ENCODE measurements at places on chromosomes 12 and 14.

DNA sequence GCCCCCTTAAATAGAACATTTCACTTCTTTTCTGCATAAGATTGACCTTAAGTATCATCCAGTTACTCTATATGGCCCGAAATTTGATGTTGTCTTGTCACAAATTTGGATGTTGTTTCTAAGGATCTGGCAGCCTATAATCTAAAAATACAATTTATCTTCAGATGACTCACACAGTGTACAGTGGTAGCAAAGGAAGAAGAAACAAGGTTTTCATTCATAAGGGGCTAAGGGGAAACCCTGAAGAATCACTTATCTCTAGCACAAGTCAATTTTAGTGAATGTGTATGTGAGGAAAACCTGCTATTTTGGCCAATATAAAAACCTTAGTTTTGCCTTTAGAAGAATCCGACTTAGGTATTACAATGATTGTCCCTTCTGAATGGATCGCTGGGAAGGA lies 606.3 kb upstream of the LRFN5 start:
- DNase-seq = no peak

- peak; percentile 23 for DNase-seq
These were observed 33.6 kb upstream of the CRY1 start for GRCh38 chr12:107126796-107127481.

GRCh38 chr14:30906752-30907658 lies 32.6 kb downstream of the COCH start:
- no peak for DNase-seq

DNA sequence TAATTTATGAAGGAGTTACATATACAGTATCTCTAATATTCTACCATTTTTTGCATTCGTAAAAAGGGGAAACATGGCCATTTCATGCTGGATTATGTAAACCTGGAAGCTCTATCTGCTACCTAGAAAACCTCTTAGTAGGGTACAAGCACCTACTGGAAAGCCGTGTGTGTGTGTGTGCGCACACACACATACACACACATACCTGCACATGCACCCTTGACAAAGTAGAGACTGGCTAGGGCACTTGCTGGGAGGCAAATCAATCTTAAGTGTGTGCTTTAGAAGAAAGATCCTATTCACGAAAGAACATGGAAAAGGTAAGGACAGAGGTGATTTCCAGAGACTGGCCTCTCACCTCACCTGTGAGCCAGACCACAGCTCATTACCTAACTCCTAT lies 190.8 kb downstream of the SLC5A8 start:
- DNase-seq = no peak

- DNase-seq = no peak
These were observed 447.1 kb upstream of the SEL1L start for GRCh38 chr14:81980601-81981306.

DNA sequence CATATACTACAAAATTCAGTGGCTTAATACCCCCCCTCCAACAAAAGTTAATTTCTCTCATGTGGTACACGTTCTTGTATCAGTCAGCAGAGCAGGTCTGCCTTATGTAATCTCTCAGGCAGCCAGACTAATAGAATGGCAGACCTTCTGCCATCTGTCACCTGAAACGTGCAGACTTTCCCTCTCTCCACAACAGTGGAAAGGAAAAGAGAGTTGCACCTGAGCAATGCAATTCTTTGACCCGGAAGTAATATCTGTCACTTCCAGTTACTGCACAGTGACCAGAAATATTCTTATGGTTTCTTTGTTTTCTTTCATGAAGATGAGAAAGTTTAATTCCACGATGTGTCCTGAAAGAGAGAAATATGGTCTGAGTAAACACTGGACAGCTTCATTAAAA lies 14.4 kb downstream of the KERA start:
- DNase-seq = no peak

- DNase-seq = peak; percentile 70
These were observed 236.7 kb downstream of the BCL11B start for GRCh38 chr14:99035268-99035667.

GRCh38 chr14:99819514-99819913 lies 26.3 kb downstream of the EML1 start:
- no peak for DNase-seq

DNA sequence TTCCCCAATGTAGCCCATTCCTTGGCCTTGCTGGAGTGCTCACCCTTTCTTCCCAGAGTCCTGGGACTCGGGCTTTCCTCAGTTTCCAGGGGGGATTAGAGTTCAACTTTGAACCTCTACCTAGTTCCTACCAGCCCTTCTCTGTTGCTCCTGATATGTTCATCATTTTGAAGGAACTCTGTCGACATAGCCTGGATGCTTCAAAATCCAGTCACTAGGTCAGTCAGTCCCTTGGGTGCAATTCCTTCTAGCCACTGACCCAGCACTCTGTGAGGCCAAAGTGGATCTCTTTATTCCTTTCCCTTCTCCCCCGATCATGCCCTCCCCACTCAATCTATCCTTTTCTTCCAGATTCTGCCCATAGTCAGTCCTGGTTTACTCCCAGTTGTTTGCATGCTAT lies 72.3 kb upstream of the TMCC3 start:
- DNase-seq = no peak

DNA sequence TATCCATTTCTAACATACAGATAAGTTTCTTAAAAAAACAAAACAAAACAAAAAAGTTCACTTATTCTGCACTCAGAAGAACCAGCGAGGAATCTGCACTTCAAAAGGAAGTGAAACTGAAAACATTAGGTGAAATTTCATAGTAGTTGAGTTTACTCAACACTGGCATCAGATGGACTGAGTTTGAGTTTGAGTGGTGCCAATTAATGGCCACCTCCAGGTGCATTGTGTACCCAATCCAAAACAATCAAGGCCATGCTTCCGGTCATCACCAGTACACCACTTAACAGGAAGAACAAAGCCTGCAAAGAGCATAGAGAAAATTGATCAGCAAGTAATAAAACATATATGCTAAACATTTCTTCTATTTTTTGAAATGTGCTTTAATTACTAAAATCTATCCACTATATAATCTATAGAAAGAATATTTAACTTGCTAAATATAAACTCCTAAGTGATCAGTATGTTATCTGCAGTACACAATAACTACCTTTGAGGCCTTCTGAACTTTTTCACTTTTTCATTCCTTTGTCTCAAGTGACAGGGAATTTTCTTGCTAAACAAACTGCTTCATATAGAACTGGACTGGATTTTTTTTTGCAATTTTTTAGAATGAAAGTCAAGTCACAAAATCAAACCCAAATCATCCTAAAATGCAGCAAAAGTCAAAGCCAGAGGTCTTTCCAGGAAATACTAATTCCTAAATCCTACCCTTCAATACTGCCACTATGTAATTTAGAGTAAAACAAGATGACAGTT lies 11.5 kb downstream of the SLC38A2 start:
- no peak for DNase-seq

GRCh38 chr12:57765698-57766463 lies 997 bp downstream of the CYP27B1 start:
- DNase-seq = no peak

DNA sequence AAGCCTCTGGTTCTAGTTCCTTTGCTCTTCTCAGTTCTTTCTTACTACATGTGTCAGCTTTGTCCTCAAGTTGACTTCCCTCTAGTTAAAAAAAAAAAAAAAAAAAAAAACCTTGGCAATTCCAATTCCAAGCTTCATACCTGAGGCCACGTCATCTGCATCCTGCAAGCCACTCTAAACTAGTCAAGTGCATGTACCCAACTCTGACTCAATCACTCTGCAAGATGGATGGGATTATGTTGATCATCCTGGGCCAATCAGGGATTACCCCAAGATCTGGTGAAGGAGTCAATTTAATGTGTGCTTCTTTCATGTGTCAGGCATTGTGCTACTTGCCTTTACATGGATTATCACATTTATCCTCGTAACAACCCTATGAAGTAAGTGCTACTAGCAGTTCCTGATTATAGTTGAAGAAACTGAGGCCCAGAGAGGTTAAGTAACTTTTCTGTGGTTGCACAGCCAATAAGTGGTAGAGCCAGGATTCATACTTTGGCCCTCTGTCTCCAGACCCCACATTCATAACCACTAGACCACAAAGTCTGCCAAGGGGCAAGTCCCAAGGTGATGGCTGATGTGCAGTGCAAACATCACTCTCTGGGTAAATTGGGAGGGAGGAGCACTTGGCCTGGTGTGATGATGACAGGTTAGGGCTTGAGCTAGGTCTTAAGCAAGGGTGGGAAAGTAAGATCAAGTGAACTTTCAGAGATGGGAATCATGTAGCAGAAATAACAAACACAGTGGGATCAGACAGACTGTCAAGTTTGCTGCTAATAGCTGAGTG lies 17.3 kb upstream of the CCND2 start:
- no peak for DNase-seq

DNA sequence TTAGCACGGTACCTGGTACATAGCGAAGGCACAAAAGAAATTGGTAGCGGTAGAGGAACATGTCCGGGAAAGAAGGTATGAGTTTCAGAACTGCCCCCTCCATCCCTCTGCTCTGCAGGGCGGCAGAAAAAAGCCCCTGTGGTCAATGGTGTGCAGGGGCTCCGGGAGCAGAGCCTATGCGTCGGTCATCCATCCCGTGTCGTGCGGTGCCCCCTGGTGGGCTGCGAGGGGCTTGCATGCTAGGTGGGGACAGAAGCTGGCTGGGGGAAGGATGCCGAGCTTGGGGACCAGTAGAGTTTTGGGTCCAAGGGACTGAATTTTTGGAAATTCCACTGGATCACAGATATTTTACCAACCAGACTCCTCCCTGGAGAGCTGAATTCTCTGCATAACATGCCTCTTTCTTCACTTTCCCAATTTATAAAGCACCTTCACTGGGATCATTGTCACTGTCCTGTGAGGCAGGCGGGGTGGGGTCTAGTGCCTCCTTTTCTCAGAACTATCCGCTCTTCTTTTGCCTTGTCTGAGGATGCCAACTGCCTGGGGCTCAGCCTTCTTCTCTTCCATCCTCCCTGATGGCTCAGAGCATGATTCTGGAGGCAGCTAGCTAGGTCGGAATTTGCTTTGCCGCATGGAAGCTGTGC lies 148.7 kb downstream of the SMOC1 start:
- peak; percentile 81 for DNase-seq

GRCh38 chr12:116520801-116521471 lies 38.2 kb upstream of the MAP1LC3B2 start:
- DNase-seq = peak; percentile 65

- no peak for DNase-seq
These were observed 4.2 kb upstream of the CLECL1 start for GRCh38 chr12:9736936-9737705.

DNA sequence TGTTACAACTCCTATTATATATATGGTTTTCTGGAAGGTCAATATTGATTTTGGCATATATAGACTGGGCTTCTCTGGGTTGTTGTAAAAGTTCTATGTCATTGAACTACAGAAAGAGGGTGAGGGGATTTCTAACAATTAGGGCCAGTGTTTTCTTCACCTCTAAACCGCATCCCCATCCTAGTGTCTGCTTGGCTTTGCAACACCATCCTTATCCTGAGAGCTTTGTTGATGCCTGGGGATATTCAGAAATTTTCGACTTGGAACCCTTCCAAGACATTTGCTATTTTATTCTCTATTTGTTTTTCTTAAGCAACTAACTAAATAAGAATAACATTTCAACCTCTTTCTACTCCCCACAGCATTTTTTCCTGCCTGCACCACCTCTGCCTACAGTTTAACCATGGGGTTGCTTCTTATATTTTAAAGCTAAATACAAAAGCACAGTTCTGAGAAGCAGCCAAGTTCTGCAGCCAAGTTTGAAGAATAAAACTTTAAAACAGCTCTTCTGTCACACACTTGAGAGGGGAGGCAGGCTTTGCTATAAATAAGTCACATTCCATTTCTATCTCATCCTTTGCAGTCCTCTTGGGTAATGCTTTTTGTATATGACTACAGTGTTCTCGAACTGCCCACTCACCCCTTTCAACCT lies 53.4 kb downstream of the RGS6 start:
- DNase-seq = no peak

DNA sequence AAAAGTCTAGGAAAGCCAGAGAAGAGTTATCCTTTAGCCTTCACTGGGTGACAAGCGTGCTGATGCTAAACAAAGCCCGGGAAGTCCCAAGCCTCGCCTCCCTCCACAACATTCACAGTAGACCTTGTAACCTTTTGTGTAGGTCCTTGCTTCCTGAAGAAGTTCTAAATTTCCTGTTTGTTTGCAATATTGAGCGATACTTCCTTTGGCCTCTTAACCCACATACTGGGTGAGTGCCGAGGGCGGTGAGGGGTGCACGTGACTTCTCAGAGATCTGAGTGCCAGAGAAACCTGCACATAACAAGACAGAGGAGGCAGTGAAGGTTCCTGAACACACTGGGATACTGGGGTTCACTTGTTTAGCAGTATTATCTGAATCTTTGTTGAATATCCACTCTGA lies 134.3 kb downstream of the PLXNC1 start:
- DNase-seq = no peak

- DNase-seq = no peak
These were observed 79.6 kb downstream of the PPM1A start for GRCh38 chr14:60328583-60328982.

DNA sequence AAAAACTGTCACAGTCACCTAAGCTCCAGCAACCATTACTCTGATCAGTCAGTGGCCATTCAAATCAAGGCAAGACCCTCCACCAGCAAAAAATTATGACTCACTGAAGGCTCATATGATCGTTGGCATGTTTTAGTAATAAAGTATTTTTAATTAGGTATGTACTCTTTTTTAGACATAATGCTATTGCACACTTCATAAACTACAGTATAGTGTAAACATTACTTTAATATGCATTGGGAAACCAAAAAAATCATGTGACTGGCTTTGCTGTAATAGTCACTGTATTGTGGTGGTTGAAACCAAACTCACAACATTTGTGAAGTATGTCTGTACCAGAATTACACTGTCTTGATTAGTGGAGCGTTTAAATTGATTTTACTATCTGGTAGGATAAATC lies 134.5 kb upstream of the GARIN6 start:
- no peak for DNase-seq

DNA sequence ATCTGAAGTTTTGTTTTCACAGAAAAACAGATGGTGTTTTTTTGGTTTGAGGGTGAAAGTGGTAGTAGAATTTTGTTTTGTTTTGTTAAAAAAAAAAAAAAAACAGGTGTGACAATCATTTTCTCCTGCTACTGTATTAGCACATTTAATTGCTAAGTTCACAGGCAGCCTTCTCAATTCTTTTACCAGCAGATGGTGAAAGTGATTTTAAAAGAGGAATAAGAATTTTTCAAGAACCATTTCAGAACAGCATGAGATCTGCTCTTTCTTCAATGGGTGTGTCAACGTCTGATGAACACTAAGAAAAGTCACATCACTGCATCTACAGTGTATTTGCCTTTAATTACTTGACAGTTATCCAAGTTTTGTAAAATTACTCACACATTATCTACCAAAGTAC lies 303.7 kb upstream of the USP15 start:
- no peak for DNase-seq

GRCh38 chr14:42141328-42141727 lies 534.7 kb downstream of the LRFN5 start:
- DNase-seq = no peak
